ENCODE measurements at places on chromosomes 7 and 10.

GRCh38 chr7:113099284-113099919 is 12.8 kb upstream of the GPR85 start:
- DNase-seq, result no peak

- DNase-seq, result no peak
These were observed 38.2 kb downstream of the MINDY3 start for GRCh38 chr10:15822131-15822530.

GRCh38 chr10:119025336-119025735 is 4.2 kb upstream of the NANOS1 start:
- peak; percentile 86 for DNase-seq

DNA sequence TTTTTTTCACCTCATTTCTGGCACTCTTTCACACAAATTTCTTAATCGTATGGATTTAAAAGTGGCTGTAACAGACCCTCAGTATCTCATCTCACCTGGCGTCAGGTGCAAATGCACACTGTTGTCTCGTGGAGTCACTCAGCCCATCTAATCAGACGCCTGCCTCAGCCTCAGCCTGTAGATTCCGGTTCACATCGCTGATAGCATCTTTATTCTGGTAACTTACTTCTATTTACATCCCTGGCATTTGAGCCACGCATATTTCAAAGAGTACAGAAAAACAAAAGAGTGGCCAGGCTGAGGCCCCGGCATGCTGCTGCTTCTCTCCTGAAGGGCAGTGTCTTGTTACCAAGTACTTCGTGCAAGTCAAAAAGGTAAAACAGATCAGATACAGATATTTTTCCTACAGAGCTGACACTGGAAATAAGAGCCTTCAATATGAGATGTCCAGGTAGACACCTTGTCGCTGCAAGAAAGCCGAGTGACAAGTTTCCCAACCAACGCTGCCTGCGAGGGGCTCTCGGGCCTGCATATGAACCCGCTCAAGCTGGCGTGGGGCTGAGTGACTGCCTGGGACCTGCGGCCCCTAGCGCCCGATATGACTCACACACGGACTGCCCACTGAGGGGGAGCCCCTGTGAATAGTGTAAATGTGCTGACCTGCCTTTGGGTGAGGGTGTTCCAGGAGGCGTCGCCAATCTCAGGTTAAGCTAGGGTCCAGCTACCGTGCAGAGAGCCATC is 4.3 kb downstream of the VIPR2 start:
- no peak for DNase-seq

DNA sequence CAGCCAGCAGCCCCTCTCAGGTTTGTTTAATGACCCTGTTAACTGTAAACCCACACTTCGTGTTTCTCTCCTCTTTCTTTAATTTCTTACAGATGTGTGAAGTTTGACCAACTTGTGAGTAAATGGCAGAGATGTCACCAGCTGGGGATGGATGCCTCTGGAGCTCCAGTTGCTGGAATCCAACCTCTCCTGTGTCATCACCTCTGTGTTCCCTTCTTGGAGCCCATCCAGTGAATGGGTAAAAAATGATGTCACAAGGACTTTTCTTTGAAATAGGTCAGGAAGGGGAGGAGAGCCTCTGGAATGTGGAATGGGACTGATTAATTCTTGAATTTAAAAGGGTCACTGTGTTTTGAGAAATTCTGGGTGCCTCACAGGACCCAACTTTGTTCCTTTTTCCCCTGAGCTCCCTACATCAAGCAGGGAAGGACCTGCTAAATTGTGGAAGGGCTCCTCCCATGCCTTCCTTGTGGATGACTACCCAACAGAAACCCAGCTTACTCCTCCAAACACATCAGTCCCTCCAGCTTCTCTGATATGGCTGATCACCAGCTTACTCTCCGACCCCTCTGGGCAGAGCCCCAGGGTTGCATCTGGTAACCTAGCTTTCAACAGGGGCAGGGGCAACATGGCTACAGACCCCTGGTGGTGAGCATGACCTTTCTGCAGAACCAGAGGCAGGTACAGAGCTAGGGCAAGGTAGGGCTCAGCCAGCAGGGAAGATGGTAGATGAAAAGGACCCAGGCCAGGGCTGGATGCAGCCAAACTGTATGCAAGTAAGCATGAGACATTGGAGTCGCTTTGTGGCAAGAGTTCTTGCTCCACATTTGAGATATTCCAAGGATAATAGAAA is 67.5 kb downstream of the STRA8 start:
- peak; percentile 22 for DNase-seq

DNA sequence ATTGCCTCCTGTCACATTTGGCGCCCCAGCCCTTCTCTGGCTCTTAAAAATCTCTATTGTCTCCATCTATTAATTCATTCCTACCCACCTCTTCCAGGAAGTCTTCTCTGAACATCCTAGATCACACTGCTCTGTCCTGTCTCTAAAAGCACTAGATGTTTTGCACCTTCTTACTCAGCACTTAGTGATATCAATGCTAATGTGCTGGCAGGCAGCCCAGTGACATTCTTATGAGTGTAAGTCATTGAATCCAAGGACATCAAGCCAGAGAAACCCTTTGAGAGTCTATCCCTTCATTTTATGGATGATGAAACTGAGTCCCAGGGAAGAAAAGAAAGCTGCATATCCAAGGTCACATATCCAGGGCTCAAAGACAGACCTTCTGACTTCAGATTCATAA is 48.3 kb upstream of the PAX2 start:
- peak; percentile 69 for DNase-seq

GRCh38 chr7:116159711-116160110 is 50.6 kb upstream of the TES start:
- no peak for DNase-seq

DNA sequence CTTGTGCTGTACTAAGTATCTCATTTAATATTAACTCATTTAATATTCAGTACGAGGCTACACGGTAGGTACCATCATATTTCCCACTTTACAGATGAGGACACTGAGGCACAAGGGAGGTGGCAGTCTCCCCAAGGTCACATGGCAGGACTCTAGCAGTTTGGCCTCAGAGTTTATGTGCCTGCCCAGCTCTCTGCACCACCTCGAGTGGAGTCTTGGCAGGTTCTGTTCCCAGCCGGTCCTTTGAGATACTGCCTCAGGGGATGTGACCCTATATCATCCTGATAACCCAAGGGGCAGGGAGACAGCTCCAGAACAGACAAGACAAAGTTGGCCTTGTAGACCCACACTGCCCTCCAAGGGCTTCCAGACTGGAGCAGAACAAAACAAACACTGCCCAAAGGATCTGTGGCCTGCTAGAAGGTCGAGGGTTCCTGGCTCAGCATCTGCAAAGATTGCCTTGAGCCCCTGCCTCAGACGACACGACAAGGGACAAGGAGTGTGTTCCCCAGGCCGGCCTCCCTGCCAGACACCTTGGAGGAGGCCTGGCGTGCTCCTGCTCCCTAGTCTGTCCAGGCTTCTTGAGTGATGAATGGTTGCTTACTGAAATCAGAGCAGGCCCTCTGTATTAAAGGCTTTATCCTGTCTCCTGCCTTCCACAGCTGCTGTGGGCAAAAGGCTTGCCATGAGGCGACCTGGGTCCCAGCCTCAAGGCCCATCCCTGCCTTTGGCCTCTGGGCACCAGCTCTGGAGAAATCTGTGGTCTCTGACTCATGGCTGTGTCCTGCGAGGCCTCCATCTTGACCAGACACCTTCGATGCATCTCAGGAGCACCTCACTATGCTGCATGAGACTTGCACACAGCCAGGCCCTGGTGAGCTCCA is 3.9 kb upstream of the PWWP2B start:
- DNase-seq, result peak; percentile 71

DNA sequence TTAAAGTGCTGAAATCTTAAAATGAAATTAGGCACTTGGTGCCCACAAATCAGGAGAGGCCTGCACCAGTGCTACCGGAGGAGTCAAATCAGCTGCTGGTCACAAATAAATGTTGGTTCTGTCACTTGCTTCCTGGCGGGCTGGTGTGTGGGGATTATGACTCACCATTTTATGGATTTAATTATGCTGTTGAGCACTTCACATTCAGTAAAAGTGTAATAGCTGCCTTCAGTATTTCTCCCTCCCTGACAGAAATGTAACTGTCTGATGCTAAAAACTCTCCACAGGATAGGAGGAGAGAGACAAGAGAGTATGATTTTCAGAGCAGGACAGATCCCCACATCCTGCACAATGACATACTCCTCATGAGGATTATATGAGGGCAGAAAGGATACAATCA is 186.0 kb downstream of the JAZF1 start:
- peak; percentile 55 for DNase-seq

GRCh38 chr10:17179002-17179401 is 22.5 kb downstream of the TRDMT1 start:
- DNase-seq, result peak; percentile 66

DNA sequence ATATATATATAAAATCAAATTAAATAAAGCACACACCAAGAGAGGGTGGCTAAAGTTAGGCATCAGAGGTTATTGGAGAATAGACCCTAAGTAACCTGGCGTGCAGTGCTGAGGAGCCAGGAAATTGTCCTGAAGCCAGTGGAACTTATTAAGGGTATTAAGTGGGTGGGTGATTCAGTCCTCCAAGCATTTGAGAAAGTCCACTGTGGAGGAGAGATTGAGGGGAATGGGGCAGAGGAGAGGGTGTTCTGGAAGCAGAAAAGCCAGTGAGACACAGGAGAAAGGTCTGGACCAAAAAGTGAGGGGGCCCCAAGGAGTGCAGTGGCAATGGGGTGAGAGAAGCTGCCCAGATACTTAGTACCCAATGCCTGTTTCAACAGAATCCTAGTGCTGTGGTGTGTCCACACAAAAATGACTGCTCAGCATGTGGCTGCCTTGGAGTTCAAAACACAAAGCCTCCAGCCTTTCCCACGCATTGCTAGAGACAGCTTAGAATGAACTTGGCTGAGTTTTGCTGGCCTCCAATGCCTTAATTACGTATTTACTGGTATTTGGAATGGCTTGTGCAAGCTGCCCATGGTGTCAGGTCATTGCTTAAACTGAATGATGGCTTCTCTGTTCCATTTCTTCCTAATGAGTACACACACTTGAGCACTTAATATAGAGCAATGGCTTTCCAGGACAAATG is 44.9 kb upstream of the CHST15 start:
- no peak for DNase-seq

GRCh38 chr10:122674781-122675180 is 24.9 kb downstream of the C10orf120 start:
- no peak for DNase-seq

DNA sequence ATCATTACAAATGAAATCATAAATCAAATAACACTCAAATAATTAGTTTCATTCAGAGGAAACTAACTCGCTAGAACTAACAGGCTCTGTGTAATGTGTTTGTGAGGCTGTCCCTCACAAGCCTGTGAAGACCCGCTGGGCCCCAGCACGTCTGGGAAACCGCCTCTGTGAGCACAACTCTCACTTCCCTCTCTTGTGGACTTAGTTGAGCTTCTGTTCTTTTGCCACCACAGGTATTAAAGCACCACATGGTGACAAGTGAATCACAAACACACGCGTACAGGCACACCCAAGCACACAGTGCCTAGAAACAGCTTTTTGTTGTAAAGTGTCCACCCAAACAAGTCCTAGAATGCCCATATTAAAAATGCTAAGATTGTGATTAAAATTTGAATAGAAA is 51.0 kb downstream of the ZNF777 start:
- DNase-seq, result no peak

DNA sequence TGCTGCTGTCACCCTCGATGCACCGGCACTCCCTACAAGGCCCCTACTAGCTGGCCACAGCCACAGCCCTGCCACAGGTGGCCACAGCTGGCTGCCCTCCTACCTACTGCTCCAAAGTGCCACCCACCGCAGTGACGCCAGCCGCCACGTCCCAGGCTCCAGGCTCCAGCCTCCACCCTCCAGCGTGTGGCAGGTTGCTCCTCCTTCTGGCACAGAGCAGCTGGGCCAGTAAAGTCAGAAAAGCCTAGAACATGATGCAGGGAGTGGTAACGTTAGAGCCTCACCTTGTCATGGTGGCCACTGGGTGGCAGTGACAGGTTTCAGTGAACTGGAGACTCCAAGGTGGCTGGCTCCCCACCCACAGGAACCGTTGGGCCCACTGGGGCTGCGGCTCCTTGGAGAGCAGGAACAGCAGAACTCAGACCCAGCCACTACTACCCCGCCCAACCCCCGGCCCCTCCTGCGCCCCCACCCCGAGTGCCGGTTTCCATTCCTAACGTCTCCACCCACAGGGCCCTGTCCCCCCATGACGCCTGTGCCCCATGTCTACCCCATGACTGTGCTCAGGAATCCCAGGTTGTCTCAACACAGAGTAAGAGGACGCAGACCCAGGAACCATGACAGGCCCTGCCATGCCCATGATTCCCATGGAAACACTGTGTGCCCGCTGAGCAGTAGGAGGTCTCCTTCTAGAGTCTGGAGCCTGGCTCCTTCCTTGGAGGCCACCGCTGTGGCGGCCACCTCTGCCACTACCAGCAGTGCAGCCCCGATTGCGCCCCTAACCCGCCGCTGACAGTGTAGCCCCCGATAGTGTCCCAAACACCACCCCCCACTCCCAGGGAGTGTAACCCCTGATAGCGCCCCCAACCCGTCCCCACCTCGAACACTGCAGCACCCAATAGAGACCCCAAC is 52.3 kb upstream of the ZNF33B start:
- DNase-seq, result no peak

DNA sequence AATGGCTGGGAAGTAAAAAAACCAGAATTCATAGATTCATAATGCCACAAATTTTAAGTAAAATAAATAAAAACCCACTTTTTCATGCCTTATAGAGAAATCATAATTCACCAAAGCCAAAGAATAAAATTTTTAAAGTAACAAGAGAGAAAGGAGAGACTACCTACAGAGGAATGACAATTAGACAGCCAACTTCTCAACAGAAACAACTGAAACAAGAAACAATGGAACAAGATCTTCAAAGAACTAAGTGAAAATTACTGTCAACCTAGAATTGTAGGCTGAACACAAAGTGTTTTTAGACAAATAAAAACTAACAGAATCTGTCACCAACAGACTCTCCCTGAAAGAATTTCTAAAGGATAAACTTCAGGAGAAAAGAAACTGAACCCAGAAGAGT is 15.6 kb upstream of the KCNMA1 start:
- DNase-seq, result no peak

DNA sequence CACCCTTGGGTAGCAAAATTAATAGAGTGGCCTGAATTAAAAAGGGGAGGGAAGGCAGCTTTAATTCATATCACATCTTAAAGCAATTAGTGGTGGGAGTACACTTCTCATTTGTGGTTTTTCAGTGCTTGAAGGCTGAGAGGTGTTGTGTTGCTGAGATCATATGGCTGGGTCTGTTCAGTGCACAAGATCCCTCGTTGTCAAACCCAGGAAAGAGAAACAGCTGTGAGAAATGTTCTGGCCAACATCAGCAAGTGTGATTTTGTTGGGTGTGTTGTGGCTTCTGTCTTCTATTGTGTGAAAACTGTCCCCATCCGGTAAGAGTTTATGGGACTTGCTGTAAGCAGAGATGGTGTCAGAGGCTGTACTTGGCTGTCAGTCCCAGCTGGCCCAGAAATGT is 197.9 kb upstream of the BMPER start:
- no peak for DNase-seq

DNA sequence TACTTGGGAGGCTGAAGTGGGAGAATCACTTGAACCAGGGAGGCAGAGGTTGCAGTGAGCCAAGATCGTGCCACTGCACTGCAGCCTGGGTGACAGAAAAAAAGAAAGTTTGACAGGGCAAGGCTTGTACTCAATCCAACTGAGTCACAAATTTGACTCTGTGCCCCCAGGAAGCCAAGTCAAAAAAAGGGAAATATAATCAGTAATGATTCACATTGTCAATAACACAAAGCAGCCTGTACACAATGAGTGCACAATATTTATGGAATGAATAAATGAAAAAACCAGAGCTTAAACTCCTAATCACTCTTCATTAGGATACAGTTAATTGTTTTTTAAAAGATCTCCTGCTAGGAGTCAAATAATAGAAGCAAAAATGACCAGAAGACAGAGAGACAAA is 6.4 kb downstream of the NAPEPLD start:
- DNase-seq, result no peak

Measured in ELR (cell line).